ENCODE measurements at places on chromosomes 16 and 17.

- no peaks in the 10 kb centered on the region for H3K27me3 ChIP-seq
- no peak overlapping the region for H3K4me3 ChIP-seq
- H3K4me1 ChIP-seq: no peaks in the 10 kb centered on the region
- no peak overlapping the region for H3K27ac ChIP-seq
- no peak for DNase-seq
- H3K36me3 ChIP-seq: no peaks in the 10 kb centered on the region
Measured at GRCh38 chr17:40936437-40936971, 942 bp downstream of the KRT23 start.

- no peaks in the 10 kb centered on the region for H3K27me3 ChIP-seq
- no peak overlapping the region for H3K4me3 ChIP-seq
- no peak for DNase-seq
- H3K27ac ChIP-seq: peak overlapping the region; percentile 53
Measured at GRCh38 chr16:49589544-49590031, 216.0 kb downstream of the C16orf78 start.

DNA sequence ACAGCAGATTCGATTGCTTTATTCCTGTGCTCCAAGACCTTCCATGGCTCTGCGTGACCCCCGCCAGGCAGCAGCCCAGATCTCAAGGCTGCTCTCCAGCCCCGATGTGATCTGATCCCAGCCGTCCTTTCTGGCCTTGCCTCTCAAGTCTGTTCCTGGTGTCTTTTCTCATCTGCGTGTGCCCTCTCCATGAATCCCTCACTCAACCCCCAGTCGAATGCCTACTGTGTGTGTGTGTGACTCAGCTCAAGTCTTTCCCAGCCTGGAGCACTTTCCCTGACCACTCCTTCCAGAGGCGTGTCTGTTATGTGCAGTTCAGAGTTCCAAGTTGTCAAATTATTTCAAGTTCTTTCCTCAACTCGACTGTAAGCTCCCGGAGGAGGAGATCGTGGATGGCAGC is 64.0 kb downstream of the MRM1 start:
- H3K36me3 ChIP-seq: no peaks in the 10 kb centered on the region
- no peaks in the 10 kb centered on the region for H3K27me3 ChIP-seq
- H3K27ac ChIP-seq: no peak overlapping the region

GRCh38 chr17:259341-259976 is 78.0 kb upstream of the DOC2B start:
- no peak overlapping the region for H3K27ac ChIP-seq
- no peak for DNase-seq
- H3K4me3 ChIP-seq: no peak overlapping the region
- H3K4me1 ChIP-seq: peaks cover 18% of the 10 kb centered on the region
- H3K36me3 ChIP-seq: no peaks in the 10 kb centered on the region

DNA sequence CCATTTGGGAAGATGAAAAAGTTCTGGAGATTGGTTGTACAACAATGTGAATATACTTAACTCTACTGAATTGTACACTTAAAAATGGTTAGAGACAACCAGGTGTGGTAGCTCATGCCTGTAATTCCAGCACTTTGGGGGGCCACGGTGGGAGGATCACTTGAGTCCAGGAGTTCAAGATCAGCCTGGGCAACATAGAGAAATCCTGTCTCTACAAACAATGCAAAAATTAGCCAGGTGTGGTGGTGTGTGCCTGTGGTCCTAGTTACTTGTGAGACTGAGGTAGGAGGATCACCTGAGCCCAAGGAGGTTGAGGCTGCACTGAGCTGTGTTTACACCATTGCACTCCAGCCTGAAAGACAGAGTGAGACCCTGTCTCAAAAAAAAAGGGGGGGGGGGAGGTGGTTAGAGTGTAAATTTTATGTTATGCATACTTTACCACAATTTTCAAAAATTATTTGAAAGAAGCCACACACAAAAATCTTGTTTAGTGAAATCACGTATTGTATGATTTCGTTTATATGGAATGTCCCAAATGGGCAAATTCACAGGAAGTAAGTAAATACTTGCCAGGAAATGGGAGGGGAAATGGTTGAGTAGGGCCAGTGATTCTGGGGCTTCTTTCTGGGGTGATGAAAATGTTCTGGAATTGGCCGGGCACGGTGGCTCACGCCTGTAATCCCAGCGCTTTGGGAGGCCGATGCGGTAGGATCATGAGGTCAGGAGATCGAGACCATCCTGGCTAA is 37.1 kb upstream of the AMZ2 start:
- no peak overlapping the region for H3K27ac ChIP-seq
- no peak overlapping the region for H3K4me3 ChIP-seq
- H3K36me3 ChIP-seq: peaks cover 21% of the 10 kb centered on the region
- no peak for DNase-seq

- H3K4me3 ChIP-seq: no peak overlapping the region
- no peaks in the 10 kb centered on the region for H3K4me1 ChIP-seq
- DNase-seq: peak; percentile 83
- no peaks in the 10 kb centered on the region for H3K27me3 ChIP-seq
- peaks cover 21% of the 10 kb centered on the region for H3K36me3 ChIP-seq
Measured at GRCh38 chr16:71746442-71747046, 22.0 kb upstream of the PHLPP2 start.

DNA sequence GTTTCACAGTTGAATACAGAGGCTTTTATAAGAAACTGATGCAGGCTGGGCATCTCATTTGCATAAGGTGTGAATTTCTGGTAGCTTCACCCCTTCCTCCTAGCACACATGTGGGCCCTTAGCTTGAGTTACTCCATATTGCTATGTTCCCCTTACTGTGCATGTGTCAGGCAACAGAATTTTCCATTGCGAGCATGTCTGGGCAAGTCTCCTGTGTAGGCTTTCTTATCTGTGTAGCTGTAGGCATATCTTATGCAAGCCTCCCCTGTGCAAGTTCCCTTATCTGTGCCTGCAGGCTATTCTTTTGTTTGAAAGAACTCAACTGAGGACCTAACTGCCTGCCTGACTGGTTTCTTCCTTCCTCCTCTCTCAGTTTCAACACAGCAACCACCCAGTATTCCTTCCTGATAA is 597.4 kb upstream of the CDH5 start:
- no peak overlapping the region for H3K4me3 ChIP-seq
- no peak for DNase-seq
- H3K36me3 ChIP-seq: no peaks in the 10 kb centered on the region
- H3K27ac ChIP-seq: no peak overlapping the region

DNA sequence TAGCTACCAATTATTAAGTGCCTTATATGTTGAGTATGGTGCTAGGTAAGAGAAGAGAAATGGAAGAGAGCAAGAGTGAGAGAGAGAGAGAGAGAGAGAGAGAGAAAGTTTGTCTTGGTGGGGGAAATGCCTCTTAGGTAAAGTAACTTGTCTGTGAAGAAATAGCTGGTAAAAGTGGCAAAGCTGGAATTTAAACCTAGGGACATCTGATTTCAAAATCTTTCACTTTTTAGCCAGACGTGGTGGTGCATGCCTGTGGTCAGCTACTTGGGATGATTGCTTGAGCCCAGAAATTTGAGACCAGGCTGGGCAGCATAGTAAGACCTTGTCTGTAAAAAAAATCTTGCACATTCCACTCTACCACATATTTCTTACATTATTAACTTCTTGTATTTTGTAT is 23.0 kb upstream of the CDR2 start:
- peaks cover 9% of the 10 kb centered on the region for H3K4me1 ChIP-seq
- no peaks in the 10 kb centered on the region for H3K27me3 ChIP-seq
- no peak overlapping the region for H3K4me3 ChIP-seq
- no peak overlapping the region for H3K27ac ChIP-seq

DNA sequence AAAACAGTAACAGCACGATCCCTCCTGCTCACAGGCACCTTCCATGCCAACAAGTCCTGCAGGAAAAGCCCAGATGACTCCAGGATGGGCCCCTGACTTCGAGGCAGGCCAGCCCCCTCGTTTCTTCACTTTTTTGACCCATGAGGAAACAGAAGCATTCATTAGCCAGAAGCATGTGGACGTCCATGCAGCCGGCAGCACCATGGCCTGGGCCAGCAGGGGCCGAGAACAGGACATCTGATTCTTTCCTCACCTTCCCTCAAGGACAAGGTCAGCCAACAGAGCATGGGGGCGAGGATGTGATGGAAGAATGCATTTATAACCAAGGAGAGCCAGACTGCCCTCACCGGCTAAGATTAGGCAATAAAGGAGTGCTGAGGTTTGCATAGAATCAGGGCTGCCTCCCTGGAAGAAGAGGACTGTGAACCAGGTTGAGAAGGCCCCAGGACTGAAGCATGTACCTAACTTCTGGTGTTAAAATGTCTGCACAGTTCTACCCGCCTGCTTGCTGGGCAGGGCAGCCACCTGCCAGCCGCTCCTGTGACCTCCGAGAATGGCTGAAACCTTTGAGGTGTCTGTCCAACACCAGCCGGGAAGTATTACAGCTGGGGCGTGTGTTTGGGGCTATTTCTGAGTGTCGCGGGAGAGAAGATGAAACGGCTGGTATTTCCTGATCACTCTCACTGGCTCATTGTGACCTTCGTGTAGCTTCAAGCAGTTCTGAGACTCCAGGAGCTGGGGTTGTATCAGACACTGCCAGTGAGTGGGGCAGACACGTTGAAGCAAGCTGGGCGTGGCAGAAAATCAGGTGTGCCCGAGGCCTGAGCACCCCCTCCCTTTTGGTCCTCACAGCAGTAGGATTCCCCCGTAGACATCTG is 94.0 kb upstream of the TNRC6C start:
- no peaks in the 10 kb centered on the region for H3K36me3 ChIP-seq
- H3K4me3 ChIP-seq: no peak overlapping the region
- H3K4me1 ChIP-seq: peaks cover 27% of the 10 kb centered on the region
- DNase-seq: no peak
- H3K27ac ChIP-seq: no peak overlapping the region
- H3K27me3 ChIP-seq: no peaks in the 10 kb centered on the region

DNA sequence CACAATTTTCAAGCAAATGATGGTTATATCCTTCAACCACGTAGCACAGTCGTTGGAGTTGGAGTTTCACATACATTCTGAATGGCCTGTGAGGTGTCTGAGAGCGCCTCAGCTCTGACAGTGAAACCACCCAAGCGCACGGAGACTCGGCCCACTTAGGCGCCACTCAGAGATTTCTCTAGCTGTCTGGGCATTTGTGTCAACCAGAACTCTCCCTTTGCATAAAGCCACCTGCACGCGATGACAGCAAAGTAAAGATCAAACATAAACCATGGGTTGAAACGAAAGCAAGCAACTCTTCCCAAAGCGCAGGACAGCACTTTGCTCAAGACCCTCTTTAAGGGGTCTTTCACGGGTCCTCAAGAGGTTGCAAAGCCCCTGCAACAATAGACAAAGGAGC is 533 bp downstream of the SLC6A4 start:
- DNase-seq: peak; percentile 50
- H3K27ac ChIP-seq: no peak overlapping the region
- peaks cover 13% of the 10 kb centered on the region for H3K4me1 ChIP-seq
- no peaks in the 10 kb centered on the region for H3K36me3 ChIP-seq

DNA sequence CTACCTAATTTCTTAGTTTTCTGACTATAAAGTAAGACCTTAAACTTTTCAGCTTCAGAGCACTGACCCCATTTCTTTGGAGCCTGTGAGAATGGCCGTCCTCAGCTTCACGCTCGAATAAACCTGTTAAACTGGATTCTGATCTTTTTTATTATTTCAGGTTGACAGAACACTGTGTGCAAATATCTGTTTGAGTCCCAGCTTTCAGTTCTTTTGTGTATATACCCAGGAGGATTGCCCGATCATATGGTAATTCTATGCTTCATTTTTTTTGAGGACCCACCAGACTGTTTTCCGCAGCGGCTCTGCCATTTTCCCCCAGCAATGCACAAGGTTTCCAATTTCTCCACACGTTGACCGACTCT is 19.8 kb upstream of the KCNH6 start:
- H3K36me3 ChIP-seq: no peaks in the 10 kb centered on the region
- DNase-seq: peak; percentile 70
- no peaks in the 10 kb centered on the region for H3K27me3 ChIP-seq
- H3K27ac ChIP-seq: peak overlapping the region; percentile 73

GRCh38 chr16:88971371-88972097 is 5.5 kb downstream of the CBFA2T3 start:
- no peaks in the 10 kb centered on the region for H3K36me3 ChIP-seq
- no peak overlapping the region for H3K4me3 ChIP-seq
- H3K27ac ChIP-seq: no peak overlapping the region
- H3K4me1 ChIP-seq: peaks cover 10% of the 10 kb centered on the region
- DNase-seq: no peak

GRCh38 chr16:879461-879861 is 78.9 kb upstream of the GNG13 start:
- H3K27me3 ChIP-seq: no peaks in the 10 kb centered on the region
- no peaks in the 10 kb centered on the region for H3K36me3 ChIP-seq
- H3K27ac ChIP-seq: no peak overlapping the region
- no peak for DNase-seq
- no peaks in the 10 kb centered on the region for H3K4me1 ChIP-seq

DNA sequence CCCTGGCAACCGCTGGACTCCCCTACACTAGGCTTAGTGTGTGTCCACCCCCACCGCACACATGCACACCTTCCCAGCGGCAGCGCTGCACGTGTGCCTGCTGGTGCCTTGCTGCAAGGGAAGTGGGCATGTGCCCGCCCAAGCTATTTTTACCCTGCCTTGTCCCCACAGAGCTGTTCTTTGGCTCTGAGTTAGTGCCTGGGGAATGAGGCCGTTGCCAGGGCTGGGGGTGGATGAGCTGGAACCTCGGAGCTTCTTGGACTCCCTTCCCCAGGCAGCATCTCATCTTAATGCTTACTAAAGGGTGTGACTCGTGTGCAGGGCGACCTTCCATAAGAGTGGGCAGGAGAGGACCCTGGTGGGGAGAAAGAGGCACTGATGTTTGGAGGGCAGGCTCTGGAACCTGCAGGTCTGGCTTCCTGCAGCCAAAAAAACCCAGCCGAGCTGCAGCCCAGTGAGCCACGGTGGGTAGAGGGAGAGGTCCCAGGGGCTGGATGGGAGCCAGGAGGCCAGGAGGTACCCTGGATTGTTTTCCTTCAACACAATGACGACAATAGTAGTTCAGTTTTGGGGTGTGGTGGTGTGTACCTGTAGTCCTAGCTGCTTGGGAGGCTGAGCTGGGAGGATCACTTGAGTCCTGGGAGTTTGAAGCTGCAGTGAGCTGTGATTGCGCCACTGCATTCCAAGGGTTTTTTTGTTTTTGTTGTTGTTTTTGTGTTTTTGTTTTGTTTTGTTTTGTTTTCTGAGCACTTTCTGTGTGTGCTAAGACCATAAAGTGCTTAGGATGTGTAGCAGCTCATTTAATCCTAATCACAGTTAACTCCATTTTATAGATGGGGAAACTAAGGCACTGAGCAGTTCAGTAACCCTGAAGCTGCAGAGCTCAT is 119.1 kb downstream of the RAB11FIP4 start:
- H3K4me1 ChIP-seq: peaks cover 20% of the 10 kb centered on the region
- no peak overlapping the region for H3K27ac ChIP-seq
- no peaks in the 10 kb centered on the region for H3K27me3 ChIP-seq

- H3K4me3 ChIP-seq: peak overlapping the region; percentile 70
- H3K4me1 ChIP-seq: peaks cover 97% of the 10 kb centered on the region
- H3K36me3 ChIP-seq: no peaks in the 10 kb centered on the region
- no peaks in the 10 kb centered on the region for H3K27me3 ChIP-seq
- no peak for DNase-seq
- peak overlapping the region; percentile 97 for H3K27ac ChIP-seq
Measured at GRCh38 chr17:40321961-40322357, 13.0 kb downstream of the RARA start.

GRCh38 chr17:68532826-68533225 is 20.6 kb downstream of the PRKAR1A start:
- DNase-seq: no peak
- no peak overlapping the region for H3K27ac ChIP-seq
- H3K36me3 ChIP-seq: peaks cover 72% of the 10 kb centered on the region
- H3K4me1 ChIP-seq: no peaks in the 10 kb centered on the region

GRCh38 chr17:72053449-72053848 is 67.4 kb upstream of the SOX9 start:
- H3K27me3 ChIP-seq: no peaks in the 10 kb centered on the region
- H3K4me3 ChIP-seq: no peak overlapping the region
- no peaks in the 10 kb centered on the region for H3K4me1 ChIP-seq
- no peak for DNase-seq
